ENCODE measurements at places on chromosomes 5 and 9.
A peak's percentile ranks its signal among the peaks of the same experiment; 100 is the strongest.

GRCh38 chr9:74496819-74497747 is at the start of gene RORB:
Gene RORB (plus strand): TSS chr9:74497335. CDS start chr9:74497977, 642 bp downstream.
- no peak for DNase-seq

DNA sequence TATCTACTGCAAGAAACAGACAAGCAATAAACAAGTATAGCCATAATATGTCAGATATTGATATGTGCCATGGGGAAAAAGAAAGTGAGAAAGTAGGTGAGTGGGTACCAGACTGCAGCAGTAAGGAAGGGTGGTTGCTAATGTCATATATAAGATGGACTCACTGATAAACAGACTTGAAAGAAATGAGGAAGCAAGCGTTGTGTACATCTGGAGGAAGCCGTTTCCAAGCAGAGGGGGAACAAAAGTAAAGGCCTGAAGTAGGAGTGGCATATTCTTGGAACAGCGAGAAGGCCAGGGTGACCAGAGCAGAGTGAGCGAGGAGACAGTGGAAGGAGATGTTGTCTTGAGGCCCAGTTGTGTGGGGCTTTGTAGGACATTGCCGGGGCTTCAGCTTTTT is 142.2 kb upstream of the MAP3K1 start:
- peak; percentile 24 for DNase-seq

- no peak for DNase-seq
Observed at GRCh38 chr5:163439092-163439425, 1.7 kb downstream of the CCNG1 start.

DNA sequence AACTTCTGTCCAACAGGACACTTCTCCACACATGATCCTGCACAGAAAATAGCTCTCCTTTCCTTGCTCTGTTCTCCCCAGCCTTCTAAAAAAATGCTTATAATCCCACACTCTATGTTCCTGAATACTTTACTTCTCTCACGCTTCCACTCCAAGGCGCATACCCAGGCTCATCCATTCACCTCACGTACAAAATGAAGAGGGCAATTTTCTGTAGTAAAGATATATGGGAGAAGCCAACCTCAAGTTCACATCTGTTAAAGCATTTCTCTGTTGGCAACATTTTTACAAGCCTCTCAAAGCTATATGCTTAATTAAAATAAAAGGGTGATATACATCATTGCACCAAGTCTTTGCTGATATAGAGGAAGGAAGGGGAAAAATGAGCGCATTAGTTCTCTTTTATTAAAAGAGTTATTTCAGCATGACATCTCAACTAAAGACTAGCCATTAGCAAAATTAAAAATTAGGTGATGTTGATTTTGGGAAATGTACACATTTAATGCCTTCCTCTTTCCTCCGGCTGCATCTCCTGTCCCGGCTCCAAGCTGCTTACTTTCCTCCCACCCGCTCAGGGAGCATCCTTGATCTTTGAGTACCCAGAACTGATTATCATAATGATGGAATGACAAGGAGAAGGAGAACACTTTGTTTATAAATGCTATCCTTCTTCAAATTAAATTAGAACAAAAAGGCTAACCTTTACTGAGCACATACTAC is 342.1 kb upstream of the PANK3 start:
- DNase-seq, result no peak

- DNase-seq, result no peak
Observed at GRCh38 chr5:68409259-68409658, 193.7 kb downstream of the PIK3R1 start.

GRCh38 chr5:165196961-165197360 is 1691.5 kb downstream of the MAT2B start:
- DNase-seq, result no peak

DNA sequence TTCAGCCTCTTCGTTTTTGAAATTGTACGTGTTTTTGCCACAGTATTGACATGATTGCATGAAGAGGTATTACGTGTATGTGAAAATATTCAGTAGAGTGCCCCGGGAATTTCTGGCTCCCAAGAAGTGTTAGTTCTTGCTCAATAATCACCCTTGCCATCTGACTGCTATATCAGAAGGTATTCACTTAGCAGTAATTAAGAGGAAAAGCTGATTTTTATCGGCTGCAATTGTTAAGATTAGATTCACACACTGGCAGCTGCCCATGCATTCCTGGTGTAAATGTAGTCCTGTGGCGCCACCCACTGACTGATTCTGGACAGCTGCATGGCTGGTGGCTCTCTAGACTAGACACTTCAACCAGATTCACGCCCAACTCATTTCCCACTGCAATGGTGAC is 440.1 kb upstream of the ADAMTS16 start:
- DNase-seq, result peak; percentile 18

GRCh38 chr9:33135470-33135958 is 31.6 kb downstream of the B4GALT1 start:
- DNase-seq, result no peak

DNA sequence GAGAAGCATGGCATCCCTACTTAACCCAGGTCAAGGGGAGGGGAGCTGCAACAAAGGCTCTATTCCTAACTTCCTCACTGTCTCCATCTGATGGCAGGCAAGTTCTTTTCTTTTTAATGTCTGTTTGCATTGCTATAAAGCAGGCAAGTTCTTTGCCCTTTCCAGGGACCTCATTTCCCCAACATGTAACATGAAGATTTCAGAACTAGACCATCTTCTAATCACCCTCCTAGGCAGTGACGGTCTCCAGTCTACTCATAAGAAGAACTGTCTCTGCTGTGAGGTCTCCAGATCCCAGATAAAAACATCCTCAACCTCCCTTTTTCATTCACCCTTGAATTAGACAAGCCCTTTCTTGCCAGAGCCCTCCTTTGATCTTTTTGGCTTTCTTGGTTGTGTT is 42.1 kb downstream of the PPP1R2B start:
- DNase-seq, result no peak

DNA sequence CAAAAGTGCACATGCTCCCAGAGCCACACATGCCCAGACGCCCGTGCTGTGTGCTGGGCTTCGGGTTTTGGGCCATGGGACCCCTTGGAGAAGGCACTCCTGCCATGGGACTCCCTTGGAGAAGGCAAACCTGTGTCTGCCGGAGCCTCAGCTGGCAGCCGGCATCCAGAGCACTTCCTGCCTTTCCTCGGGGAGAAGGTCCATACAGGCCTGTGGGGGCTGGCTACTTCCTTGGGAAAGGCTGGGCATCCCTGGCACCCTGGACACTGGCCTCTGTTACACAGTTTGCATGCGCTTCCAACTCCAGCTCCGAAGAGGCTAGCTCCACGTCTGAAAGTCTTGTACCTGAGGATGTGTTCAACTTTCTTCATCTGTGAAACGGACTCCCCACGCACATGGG is 14.7 kb upstream of the IRX4 start:
- no peak for DNase-seq

DNA sequence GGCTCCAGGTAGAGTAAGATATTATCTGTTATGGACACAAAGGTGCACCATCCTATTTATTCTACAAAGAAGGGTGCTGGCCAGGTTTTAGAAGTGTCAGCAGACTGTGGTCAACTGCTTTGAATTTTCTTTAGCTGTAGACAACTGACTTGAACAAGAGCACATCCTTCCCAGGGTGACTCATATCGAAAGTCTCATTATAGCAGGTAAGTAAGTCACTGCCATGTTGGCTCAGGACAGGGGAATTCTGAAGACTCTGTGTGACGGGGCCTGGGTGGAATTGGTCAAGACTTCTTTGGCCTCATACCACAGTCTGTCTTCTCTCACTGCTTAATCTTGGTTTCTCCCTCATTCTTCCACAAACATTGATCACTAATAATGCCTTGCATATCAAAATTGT is 214.5 kb upstream of the CDH9 start:
- no peak for DNase-seq

- no peak for DNase-seq
Observed at GRCh38 chr5:14849516-14850294, 21.9 kb downstream of the ANKH start.

DNA sequence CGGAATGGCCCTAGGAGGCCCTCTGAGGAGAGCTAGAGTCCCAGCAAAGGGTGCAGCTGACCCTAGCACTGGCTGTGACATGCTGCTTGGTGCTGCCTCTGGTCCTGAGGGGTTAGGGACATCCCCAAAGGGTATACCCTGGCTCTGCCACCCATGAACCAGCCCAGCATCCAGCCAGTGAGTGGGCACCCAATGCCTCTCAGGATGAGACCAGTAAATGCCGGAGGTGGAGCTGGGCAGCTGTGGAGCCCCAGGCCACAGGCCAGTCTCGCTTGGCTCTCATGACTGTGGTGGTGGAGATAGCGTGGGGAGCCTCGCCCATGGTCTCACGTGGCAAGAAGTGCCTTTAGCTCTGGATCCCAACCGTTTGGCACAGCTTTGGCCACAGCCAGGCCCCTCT is 3.7 kb upstream of the CEL start:
- no peak for DNase-seq

DNA sequence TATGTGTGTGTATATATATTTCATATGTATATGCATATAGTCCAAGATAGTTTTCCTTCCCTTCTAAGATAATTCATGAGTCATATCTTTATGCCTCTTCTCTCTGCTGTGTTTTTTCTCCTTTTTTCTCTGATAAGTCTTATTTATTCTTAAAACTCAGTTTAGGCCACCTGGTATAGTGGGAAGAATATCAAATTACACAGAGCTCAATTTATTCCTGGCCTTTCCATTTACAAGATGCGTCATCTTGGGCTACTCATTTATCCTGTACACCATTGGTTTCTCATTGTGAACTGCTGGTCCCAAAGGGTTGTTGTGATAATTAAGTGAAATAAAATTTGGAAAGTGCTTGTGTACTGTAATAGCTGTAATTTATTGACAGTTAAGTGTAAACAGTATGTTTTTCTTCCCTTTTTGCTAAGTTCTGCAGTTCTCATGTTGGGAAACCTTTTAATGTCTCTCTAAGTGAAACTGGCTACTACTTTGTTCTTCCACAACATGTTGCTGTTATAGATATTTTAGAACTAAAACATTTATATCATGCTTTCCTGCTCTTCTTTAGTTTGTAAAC is 19.4 kb downstream of the CCDC171 start:
- no peak for DNase-seq

GRCh38 chr5:137668637-137669036 is 67.3 kb downstream of the KLHL3 start:
- DNase-seq, result no peak

DNA sequence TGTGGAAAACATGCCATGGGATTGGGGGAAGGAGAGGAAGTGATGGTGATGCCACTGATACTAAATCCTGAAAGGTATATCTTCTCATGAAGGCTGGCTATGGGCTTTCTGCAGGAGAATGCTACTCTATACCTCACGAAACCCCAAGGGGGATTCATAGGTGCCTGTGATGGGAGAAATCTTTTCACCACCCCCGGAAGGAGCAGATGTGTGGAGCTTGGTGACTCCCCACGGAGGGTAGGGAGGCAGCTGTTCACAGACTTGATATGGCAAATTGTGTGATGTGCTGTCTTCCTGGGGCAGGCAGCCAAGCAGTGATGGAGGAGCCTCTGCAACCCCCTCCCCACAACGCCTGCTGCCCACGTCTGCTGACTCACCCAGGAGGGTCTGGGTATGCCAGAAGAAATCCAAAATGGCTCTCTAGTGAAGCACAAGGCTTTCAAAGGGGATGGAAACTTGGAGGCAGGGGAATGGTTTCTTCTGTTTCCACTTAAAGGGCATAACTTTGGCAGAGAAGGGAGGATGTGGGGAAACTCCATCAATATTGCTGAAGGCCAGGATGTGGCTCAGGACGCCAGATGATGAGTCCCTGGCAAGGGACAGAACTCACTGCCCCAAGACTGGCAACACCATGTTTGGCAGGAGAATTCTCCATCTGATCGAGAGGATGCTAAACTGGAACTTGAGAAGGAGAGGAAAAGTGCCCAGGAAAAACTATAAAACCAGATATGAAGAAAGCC is 188.3 kb downstream of the GABBR2 start:
- DNase-seq, result no peak

DNA sequence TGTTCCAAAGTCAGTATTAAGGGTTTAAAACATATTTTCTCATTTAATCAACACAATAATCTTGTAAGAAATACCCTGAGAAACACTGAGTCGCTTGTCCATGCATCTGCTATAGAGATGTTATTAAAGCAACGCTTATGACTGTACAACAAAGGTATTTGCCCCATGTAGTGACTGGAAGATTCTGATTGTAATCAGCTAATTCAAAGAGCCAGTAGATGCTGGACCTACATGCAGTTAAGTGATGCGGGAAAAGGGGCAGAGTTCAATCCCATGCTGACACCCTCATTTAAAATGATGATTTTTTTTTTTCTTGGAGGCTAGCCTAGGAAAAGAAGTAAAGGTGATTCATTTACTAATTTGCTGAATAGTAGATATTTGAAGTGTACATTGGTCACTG is 149.3 kb upstream of the MTAP start:
- DNase-seq, result no peak

DNA sequence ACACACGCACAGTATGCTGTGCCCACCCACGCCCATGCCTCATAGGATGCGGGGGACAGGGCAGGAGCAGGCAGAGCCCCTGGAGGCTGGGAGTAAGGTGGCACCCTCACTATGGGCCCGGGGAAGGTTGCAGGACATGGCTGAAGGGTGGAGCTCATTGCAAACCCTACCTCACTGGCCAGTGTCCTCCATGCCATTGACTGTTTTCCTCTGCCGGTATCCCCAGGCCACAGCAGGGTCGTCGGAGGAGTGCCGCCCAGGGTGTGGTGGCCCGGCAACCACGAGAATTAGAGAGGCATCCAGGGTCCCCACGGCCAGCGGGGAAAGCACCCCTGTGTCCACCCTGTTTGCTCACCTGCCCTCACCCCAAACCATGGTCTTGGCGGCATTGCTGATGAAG is 59.7 kb upstream of the FCN2 start:
- no peak for DNase-seq

DNA sequence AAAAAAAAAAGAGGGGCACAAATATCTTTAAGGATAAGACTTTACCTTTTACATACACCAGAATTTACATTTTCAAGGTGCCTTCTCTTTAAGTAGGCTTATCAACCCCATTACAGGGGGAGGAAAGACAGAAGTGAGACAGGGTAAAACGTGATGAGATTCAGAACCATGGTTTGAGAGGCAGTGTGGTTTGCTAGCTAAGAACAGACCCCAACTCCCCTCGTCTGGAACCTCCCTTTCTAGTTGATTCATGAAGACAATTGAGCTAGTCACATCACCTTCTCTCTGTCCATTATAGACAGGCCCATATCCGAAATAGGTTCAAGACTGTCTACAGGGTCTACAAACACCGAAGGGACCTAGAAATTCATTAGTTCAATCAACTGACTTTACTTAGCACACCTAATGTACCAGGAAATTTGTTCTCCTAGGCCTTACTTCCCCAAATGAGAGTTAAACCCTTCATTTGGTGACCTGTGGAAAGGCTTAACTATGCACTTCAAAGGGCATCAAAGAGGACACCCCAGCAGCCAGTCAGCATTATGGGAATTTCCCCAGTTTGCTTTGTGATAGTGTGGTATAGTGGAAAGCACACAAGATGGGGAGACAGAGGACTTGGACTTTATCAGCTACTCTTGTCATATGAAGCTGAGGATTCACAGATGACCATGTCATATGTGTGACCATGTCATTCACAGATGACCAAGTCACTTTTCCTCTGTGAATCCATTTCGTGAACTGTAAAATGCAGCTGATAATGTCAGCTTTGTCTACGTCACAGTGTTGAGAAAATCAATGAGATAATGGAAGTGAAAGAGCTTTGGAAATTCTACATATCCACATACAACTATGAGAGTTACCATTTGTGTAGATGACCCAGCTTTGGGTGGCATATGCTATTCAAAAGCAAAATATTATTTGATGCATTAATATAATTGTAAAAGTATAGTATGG is 40.2 kb upstream of the CYFIP2 start:
- DNase-seq, result no peak

- no peak for DNase-seq
Observed at GRCh38 chr5:59296317-59297264, 596.9 kb downstream of the PDE4D start.

GRCh38 chr9:76650692-76651091 is 113.5 kb upstream of the PCA3 start:
- DNase-seq, result no peak
